Testis (tissue), 5 donors: ENCODE measurements at places on chromosomes 3 and 15. TPM values are rescaled to one million over a fixed set of nuclear protein-coding genes. Genes with fewer than 3 reads are reported as not detected.

Gene FBXL2
- polyA plus RNA-seq = 55.7 TPM

Gene DLEC1
- 36.9 TPM for polyA plus RNA-seq

Gene FOXB1
- polyA plus RNA-seq = 7.4 TPM

Gene NOX5
- 7.9 TPM for polyA plus RNA-seq

Gene NPAP1
- polyA plus RNA-seq = 5.3 TPM
